ENCODE measurements at places on chromosomes 11 and 22.

DNA sequence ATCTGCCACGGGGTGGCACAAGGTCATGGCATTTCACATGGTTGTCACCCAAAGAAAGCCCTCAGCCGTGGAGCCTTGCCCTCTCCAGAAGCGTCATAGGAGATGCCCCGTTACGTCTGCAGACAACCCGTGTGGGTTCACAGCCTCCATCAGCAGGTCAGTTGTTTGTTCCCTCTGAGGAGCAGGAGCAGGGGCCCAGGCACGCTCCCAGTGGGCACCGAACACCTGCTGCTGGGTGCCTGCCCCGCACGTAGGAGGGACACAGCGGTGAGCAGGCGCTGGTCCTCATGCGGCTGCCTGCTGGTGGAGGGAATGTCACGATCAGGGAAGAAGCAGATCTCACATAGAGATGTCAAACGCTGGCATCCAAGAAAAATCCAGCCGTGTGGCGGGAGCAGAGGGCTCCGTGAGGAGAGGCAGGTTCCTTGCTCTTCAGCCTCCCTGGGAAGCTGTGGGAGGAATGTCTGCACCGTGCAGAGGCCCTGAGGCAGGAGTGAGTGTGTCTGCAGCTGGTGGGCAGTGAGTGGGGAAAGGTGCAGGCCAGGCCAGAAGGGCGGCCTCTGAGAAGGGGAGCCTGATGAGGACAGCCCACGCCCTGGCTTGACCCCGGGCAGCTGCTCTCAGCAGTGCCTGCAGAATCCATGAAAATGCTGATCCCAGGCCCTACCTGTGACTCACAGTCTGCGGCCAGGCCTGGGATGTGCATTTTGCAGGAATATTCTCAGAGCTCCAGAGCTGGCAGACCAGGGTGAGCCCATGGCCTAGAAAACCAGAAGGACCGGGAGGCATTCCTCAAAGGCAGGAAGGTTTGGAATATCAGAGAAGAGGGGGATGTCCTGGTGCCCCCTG is 36.4 kb upstream of the TH start:
- DNase-seq = no peak

DNA sequence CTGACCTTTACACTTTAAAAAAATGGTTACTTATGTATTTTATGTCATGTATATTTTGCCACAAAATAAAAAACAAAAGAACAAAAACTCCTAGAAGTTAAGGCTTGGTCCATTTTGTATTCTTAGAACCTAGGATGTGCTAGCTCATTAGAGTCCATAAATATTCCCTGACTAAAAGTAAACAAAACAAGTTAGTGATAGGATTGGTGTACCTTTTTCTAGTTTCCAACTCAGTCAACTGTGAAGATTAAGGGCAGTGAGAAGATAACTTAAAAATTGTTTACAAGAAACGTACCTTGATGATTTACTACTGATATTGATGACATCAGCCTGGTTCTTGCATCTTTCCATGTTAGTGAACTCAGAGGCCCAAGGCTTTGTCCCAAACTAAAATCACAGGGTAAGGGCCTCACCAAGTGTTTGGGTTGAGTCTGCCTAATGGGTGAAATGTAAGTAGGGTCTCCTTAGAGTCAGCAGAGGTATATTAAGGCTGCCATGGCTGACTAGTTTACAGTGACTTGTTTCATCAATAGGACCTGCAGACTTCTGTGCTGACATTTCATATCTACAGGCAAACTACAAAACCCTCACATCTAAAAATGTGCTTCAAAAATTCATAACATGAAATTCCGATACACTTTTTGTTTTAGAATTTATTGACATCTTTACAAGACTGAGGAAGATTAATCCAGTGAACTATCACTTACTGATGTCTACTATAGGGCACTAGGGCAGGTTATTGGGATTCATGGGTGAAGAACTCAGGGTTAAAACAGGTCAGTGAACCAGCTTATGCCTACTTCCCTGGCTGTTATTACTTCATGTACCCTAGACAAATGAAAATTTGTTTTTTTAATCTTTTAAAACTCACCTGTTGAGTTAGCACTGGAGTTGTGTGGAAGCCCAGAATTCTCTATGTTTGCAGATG is 4.4 kb downstream of the TMEM123 start:
- no peak for DNase-seq

DNA sequence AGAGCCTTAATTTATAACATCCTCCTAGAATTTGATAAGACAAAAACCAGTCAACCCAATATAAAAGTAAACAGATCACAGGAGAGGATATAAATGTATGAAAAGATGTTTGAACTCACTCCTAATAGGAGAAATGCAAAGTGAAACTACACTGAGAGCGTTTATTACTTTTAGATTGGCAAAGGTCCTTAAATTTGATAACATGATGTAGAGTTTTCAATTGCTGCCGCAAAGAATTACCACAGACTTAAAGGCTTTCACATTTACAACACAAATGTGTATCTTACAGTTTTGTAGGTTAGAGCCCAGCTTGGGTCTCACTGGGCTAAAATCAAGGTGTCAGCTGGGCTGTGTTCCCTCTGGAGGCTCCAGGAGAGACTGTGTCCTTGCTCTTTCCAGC is 9.1 kb upstream of the POU2AF2 start:
- no peak for DNase-seq

DNA sequence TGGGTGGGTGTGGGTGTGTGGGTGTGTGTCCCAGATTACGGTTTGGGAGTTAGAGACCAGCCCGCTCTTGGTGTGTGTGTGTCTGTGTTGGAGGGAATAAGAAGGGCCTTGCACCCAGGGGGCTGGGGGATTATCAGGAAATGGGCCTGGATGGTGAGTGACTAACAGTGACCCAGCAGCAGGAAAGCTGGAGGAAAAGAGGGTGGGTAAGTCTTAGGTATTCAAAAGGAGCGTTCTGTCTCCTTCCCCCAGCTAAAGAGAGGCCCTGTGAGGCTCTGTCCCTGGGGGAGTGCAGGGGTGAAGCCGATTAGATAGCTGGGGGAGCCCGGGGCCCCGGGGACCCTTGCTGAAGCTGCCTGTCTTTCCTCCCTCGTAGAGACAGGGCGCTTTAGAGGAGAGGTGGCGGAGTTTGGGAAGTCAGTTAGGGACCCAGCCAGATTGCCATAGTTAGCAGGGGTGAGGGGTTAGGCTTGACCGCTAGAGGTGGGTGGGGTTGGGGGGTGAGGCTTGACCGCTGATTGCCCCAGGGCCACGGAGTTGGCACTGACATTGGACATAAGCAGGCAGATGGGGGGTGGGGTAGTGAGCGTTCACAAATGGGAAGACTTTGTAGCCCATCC is 1.5 kb downstream of the OAF start:
- no peak for DNase-seq

DNA sequence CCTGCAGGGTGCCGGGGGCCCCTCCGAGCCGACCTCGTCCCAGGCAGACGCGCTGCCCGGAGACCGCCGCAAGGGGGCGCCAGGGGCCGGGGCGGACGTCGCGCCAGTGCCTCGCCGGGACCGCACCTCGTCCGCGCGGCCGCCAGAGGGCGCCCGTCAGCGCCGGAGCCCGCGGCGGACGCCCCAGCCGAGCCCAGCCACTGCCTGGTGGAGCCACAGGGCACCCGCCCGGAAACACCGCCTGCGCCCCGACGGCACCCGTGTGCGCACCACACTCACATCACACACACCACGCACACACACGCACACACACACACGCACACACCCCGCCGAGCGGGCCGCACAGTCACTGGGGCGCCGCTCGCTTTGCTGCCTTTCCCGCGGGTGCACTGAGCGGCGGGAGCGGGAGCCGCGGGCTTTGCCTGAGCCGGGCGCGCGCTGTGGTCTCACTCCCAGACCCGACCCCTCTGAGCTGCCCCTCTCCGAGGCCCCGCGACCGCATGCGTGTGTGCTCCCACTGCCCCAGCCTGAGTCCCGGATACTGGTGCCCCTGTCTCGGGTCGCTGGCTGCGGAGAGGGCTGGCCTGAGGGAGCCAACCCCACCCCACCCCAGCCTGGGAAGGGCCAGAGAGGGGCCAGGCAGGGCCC is 449.3 kb downstream of the OPCML start:
- DNase-seq = peak; percentile 89

GRCh38 chr22:43533656-43534428 is 122.0 kb downstream of the MPPED1 start:
- DNase-seq = no peak

- no peak for DNase-seq
Observed at GRCh38 chr11:340539-341512, 20.2 kb upstream of the IFITM3 start.

DNA sequence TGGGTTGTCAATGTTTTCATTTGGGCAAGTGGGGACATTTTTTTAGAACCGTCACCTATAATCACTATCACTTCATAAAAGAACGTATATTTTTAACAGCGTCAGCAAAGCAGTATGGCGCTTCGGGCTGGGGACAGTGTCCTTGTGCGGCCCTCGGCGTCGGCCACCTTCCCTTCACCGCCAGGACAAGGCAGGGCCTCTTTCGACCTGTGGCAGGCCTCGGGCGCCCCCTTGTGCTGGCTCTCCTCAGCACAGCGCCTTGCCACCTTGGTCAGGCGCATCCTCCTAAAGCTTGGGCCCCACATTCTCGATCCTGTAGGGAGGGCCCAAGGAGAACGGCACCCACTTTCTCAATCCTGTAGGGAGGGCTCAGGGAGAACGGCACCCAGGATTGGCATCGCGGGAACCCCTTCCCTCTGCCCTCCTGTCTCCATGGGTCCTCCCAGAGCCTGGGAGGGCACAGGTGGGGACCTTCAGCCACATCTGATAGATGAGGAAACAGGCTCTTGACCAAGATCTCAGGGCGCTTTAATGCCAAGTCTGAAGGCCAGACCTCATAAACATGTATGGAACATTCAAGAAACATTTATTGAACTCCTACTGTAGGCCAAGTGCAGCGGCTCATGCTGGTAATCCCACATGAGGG is 11.5 kb upstream of the FADD start:
- peak; percentile 92 for DNase-seq

GRCh38 chr11:60530454-60531100 is 15.4 kb downstream of the MS4A13 start:
- DNase-seq = no peak

DNA sequence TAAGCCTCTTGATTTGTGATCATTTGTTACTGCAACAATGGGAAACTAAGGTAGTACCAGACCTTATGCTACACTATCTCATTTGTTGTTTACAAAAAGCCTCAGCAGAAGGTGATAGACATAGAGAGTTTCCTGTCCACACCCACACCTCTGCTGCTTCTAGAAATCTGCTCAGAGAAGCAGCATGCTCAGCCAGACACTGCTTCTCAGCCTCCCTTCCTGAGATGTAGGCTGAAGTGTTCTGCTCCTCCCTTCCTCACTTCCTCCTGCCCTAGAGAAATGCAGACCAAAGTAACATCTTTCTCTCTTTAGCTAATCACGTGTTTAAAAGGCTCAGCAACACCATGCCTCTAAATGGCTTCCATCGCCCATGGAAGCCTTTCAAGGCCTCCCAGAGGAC is 88.4 kb downstream of the SLC1A2 start:
- DNase-seq = no peak

DNA sequence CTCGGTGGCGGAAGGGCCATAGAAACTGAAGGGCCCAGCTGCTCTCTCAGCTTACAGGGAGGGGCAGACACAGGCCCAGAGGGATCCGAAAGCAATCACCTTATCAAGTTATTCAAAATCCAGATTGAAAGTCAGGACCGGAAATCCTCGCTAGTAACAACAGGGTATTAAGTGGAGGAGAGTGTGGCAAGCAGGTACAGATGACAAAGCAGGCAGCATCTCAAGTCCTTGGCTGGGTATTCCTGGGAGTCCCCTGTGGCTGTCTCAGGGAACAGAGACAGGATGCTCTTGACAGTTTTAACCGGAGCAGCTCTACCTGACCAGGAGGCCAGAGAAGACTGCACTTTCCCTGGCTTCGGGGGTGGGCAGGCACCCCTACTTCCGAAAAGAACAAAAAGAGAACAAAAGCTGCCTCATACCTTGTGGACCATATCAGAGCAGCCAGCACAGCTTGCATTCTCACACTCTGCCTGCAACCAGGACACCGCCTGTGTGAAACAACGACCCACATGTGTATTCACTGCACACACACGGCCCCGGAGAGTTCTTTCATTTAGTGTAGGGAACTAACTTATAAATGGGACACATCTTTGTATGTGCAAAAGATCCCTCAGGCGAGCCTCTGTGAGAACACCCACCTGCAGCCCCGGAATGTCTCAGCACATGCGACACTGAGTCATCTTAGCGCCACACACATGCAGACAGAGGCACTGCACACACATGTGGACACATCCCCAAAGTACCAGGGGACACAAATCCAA is 78.3 kb downstream of the MICAL3 start:
- no peak for DNase-seq

DNA sequence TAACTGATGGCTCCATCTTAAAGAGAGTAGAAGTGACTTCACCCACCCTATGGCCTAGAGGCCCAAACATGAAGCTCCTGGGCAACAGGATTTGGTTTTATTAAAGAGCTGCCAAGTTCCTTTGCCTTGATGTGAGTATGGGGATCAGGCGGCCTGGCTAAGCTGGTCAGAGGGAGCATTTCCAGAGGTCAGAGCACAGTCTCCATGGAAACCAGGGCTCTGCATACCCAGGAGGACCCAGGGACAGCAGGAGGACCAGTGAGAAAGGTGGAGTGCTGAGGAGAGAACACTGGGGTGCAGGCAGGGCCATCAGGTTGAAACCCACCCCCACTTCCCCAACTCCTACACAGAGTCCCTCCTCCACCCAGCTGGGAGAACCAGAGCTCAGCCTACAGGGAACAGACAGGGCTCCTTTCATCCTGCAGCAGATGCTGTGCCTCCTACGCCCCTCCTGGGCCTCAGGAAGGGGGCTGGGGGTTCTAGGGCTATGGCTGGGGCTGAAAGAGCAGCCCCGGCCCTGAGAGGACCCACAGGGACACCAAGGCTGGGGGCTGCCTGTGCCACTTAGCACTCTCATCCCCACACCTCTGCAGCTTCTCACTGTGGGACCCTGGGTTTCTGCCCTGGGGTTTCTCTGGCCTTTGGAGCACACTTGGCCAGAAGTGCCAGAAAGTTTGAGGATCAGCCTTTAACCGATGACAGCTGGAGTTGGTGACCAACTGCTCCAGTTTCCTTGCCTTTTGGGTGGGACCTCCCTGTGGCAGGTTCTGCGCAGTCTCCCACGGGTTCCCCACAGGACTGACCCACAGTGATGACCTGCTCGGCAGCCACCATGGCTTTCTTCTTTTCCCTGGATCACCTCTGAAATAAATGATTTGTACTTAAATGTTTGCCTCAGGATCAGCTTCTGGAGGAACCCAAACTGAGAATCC is 13.8 kb upstream of the P2RY6 start:
- no peak for DNase-seq

DNA sequence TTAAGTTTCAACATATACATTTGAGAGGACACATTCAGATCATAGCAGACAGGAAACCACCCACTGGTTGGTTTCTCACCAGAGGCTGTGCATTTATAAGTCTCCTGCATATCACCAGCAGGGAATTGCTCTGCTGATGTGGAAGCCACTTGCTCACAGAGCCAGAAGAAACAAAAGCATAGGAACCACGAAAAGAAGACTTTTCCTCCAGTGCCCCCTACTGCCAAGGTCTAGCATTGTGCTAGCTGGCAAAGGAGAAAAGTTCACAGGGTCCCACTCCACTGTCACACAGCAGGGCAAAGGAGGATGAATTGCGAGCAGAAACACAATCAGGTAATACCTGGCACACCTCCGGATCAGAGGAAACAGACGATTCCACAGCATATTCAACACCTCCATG is 28.9 kb upstream of the ISX start:
- DNase-seq = peak; percentile 65
